Cerebellar nuclear complex (tissue), 1 donor: ENCODE measurements at places on chromosomes 7 and 10.

GRCh38 chr7:5094641-5095040 lies 49.0 kb downstream of the RBAK start:
- DNase-seq: no peak

- DNase-seq: no peak
Observed at GRCh38 chr7:142231716-142232115, 26.1 kb downstream of the PRSS58 start.

- no peak for DNase-seq
Observed at GRCh38 chr7:34184466-34184865, 279.1 kb downstream of the BMPER start.

DNA sequence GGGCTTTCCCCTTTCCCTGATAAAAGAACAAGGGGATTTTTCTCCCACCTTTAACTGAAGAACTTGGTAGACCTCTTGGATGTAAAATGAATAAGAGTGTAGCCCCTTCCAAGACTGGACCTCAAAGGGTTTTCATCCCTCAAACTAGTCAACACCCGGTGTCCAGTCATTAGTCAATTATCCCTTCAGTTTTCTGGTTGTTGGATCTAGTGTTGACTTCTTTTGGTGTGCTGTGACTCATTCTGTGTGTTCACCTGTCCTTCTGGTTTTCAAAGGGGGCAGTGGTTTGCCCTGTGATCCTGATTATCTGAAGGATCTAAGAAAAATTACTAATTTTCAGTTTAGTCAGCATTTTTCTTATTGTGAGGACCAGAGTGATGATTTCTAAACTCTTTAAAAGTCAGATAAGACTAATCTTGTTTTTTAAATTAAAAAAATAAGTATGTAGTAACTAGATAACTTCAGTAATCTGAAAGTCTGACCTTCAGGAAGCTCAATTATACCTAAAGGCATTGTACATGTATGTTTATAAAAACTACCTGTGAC lies 583.5 kb downstream of the CNTNAP2 start:
- no peak for DNase-seq

DNA sequence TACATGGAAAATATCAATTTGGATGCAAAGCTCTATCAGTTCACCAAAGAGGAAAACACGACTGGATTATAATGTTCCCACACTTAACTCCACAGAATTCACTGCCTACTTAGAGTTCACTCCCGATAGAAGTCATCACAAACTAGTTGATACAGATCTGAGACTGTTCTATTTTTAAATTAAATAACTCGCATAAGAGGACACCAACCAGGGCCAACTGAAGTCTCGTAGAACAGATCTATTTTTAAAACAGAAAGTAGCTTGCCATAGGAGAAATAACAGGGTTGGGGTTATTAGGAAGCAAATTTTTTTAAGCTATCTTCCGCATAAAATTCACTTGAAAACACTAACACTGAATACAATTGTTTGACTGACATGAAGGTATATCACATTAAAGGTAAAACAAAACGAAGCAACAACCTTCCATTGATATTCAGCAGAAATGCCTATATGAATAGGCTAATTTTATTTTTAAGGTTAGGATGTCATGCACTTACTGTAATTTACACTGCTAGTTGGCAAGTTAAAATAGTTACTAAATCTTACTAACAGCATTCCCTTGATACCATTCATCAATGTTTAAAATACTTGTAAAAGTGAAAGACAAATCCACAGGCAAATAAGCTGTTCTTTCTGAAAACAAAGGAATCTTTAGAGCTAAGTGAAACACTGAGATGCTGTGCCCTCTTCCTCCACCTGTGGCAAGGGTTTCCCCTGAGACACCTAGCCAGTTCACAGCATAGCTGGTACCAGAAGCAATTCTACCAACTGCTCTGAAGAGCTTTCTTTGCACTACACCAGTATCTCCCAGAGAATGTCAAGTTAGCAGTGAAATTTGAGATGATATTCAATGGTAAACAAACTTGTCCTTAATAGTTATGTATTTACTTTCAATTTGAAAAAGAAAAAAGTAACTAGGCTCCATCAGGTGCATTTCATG lies 186.7 kb upstream of the ANK3 start:
- no peak for DNase-seq

DNA sequence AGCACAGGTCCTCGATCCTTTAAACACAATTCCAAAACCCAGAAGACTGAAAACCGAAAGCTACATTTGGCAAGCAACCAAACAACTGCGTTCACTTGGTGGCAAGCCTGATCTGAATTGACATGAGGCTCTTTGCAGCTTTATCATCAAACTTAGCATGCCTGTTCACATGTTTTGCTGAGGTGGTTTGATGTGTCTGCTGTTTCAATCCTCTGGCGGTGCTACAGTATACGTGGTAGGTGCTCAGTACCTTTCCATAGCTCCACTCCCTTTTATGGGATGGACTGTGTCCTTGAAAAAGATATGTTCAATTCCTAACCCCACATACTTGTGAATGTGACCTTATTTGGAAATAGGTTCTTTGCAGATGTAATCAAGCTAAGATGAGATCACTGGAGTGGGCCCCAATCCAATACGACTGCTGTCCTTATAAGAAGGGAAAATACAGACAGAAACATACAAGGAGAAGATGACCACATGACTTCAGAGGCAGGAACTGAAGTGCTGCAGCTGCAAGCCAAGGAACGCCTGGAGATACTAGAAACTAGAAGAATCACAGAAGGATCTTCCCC lies 33.4 kb downstream of the CCDC6 start:
- no peak for DNase-seq

DNA sequence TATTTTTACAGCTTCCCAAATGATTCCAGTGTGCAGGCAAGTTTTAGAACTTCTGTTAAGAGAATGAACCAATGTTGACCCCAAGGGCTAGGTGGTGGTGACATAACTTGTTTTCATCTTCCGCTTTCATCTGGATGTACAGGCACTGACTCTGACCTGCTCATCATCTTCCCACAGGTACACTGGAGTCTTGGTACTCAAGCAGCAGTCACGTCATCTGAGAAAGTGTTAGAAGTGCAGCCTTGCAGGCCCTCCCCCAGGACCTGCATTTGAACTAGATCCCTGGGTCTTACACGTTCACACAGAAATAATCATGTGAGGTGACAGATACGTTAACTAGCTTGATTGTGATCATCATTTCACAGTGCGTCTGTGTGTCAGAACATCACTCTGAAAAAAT lies 212.2 kb downstream of the CELF2 start:
- DNase-seq: no peak

DNA sequence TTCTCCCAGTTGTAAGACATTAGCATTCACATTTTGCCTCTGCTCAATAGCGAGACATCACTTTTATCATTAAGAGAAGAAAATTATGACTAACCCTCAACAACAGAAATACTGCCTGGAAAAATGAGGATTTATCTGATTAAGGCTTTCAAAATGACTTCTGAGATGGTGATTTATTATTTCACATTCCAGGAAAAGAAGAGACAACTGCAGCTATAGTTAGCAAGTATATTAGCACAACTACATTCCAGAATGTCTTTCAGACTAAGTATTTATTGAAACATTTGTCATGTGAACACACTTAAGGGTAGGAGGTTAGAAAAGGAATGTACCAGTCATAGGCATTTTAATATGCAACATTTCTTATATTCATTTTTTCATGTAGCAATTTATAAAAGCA lies 162.0 kb downstream of the IQUB start:
- no peak for DNase-seq

DNA sequence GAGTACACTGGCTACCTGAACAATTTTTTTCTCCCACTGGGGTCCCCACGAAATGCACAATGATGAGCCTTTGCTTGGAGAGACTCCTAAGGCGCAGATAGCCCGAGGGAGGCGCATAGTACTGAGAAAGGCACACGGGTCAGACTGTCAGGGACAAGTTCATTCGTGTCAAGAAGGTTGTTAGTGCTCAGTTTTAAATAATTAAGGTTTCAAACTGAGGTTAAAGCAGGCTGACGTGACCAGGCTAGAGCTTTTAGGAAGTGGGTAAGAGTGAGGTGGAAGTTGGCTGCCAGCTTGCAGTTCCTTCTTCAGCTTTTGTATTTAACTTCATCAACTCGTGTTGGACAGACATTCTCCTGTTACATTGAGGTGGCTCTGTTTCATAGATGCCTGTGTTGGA lies 31.6 kb downstream of the RBM33 start:
- DNase-seq: no peak

DNA sequence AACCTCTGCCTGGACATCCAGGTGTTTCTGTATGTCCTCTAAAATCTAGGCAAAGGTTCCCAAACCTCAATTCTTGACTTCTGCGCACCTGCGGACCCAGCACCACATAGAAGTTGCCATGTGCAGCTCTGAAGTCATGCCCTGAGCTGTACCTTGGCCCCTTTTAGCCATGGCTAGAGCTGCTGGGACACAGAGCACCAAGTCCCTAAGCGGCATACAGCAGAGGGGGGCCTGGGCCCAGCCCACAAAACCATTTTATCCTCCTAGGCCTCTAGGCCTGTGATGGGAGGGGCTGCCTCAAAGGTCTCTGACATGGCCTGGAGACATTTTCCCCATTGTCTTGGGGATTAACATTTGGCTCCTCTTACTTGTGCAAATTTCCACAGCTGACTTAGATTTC lies 14.6 kb downstream of the TMEM243 start:
- no peak for DNase-seq

- DNase-seq: no peak
Observed at GRCh38 chr7:155935726-155936125, 123.5 kb upstream of the SHH start.

DNA sequence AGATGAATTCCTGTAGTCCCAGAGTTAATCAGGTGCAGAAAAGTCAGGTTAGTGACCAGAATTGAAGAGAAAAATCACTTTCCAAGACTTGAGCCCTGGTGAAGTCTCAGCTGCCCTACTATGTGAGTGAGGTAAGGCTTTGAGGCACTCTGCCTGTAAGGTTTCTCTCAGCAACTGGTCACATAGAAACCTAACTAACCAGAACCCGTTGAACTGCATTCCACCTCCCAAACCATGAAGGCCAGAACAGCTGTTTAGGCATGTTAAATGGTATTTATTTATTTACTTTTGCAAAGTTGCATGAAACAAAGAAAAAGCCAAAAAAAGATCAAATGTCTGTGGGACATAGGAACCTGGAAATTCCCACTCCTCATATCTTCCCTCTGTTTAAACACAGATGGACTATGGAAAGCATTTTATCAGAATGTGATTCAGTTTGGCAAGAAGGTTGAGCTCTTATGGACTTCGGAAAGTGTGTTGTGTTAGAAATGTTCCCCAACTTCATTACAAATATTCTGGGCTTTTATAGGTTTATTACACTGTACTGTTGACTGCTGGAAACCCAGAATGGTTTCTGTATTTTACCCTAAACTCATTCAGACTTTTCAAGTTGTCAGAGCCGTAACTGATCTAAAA lies 12.8 kb upstream of the GPR85 start:
- no peak for DNase-seq

DNA sequence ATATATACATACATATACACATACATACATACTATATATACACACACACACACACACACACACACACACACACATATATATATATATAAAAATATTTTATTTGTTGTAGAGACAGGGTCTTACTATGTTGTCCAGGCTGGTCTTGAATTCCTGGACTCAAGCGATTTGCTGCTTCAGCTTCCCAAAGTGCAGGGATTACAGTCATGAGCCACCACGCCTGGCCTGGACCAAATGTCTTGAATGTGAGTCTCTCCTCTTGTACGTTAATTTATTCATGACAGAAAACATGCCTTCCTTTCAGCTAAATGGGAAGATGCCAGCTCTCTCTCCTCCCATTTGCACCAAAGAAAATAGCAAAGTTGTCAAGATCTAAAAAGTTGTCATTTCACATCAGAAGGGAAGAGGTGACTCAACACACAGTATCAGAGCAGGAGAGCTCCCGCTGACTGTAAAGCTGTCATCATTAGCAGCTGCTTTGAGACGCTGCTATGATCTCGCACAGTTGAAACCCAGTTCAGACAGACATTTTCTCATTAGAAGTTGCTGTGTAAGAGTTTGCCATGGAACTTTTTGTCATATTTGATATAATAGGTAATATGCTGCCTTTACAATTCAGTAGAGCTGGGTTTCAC lies 224.3 kb downstream of the SFMBT2 start:
- no peak for DNase-seq

GRCh38 chr7:90988516-90988915 lies 275.7 kb upstream of the FZD1 start:
- no peak for DNase-seq

DNA sequence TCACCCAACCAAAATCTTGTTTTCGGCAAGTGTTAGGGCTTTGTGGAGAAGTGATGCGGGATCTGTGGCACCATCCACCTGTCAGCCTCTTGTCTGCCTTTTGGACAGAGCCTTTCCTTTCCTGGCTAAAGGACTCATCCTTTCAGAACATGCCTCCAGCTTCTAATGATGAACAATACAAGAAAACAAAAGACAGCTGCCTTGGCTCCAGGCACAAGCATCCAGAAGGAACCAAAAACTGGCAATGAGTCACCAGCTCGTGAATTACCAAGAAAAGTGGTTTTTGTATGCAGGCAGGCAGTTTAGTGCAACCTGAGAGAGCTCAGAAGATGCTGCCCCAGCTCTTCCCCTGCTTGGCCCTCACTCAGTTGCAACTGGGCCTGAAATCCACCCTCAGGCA lies 84.6 kb upstream of the NAMPT start:
- no peak for DNase-seq

DNA sequence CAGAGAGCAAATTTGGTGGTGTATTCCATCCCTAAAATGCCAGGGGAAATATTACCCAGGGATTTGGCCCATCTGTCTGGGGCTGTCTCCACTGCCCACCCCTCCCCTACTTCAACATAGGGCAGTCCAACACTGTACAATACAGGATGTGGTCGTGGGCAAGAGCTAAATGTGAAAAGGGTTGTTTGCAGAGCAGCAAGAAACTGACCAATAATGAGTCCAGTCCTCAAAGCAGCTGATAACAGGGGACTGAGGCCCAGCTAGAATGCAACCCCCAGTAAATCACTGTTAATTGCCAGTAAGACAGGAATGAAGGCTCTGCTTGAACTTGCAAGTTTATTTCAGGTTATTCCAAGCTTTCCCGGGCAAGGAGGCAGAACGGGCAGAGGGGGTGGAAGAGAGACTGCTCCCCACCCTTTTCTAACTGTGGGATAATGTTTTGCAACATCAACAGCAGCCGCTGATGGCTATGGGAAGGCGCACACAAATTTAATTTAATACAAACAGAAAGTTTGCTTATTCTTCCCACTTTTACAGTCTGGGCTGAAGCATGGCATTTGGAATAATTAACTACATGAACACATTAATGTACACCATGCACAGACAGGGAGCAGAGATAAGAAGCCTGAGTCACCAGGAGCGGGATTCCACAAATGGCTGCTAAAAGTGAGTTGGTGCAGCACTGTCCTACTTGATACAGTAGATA lies 36.8 kb downstream of the AFAP1L2 start:
- DNase-seq: no peak

- no peak for DNase-seq
Observed at GRCh38 chr10:113309791-113310190, 243.1 kb upstream of the HABP2 start.

GRCh38 chr7:127667017-127667670 lies 15.2 kb downstream of the SND1 start:
- DNase-seq: no peak
